ENCODE measurements at places on chromosomes 3 and 15.

DNA sequence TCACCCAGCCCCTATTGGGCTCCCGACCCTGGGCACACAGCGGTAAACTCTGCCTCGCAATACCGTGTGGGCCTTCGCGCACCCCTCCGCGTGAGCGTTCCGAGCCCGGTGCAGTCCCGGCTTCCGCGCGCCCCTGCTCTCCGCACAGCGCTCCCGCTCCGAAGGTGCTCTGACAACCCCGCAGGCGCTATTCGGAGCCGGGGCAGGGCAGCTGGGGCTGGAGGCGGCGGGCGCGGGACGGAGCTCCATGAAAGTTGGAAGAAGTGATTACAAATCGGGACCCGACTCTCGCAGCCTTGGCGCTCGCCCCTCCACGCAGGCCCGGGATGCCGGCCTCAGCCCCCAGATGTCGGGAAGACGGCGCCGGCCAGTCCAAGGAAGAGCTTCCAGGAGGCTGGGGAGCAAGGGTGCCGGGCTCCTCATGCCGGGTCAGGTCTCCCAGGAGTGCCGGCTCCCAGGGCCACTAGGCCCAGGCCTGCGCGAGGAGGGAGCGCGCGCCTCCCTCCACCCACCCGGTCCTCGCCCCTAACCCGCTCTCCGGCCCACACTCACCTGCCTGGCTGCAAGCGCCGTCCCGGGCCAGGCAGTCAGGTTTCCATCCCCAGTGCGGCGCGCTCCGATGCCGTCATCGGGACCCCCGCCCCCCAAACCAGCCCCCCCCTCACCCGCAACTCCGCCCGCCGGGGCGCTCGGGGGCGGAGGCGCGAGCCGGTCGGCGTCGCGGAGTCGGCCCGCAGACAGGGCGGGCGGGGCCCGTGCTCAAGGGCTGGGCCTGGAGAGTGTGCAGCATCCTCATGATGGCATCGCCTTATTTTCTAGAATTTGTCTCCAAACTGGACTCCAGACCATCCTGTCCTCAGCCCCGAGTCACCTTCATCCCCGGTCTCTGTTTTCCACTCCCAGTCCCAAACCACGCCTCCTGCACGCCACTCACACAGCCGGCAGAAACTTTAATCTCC lies at the start of gene KIF7:
Gene KIF7 (minus strand): TSS at position 621 of the 959 bp plus-strand sequence. CDS start 2,537 bp downstream, outside the sequence.
- DNase-seq: no peak

GRCh38 chr3:31565288-31565687 lies 32.6 kb downstream of the STT3B start:
- no peak for DNase-seq

DNA sequence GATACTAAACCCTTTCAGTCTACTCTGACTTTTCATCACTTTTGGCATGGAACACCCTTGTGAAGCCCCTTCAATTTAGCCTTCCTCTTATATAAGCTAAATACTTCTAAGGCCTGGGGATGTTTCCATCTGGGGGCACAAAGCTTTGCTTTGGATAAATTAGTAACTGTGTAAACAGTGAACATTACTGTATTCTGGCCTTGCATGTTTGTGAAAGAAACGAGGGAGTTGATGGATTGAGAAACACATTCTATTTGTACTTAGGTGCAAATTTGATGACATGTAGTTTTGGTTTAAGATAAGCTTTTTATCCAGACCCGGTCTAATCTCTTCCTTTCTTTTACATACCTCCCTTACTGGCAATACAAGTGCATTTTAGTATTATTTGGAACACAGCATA lies 19.7 kb downstream of the PSMD6 start:
- DNase-seq: no peak

DNA sequence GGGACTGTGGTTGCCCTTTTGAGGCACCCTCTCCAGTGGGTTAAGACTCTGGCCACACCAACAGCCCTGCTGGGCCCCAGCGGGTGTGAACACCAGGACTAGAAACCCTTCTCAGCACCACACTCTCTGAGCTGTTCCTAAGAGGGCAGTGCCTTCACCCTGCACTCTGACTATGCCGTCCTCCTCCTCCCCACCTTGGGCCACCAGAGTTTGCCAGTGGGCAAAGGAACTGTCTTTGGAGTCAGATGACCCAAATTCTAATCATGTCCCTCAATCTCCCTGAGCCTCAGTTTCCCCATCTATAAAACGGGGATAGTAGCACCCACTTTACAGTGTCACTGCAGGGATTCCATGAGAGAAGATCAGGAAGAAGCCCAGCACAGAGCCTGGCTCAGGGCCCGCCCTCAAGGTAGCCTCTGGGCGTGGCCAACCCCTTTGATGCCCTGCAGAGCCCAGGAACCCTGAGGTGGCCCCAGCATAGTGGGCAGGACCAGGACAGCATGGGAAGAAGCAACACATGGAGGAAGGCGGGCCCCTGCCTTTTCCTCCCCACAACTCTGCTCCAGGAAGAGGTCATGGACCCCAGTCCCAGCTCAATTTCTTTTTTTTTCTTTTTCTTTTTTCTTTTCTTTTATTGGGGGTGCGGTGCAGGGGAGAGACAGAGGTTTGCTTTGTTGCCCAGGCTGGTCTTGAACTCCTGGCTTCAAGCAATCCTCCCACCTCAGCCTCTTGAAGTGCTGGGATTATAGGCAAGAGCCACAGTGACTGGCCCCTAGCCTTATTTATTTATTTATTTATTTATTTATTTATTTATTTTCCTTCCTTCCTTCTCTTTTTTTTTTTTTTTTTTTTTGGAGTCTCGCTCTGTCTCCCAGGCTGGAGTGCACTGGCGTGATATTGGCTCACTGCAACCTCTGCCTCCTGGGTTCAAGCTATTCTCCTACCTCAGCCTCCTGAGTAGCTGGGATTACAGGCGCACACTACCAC lies 115.7 kb upstream of the LINGO1 start:
- DNase-seq: no peak

DNA sequence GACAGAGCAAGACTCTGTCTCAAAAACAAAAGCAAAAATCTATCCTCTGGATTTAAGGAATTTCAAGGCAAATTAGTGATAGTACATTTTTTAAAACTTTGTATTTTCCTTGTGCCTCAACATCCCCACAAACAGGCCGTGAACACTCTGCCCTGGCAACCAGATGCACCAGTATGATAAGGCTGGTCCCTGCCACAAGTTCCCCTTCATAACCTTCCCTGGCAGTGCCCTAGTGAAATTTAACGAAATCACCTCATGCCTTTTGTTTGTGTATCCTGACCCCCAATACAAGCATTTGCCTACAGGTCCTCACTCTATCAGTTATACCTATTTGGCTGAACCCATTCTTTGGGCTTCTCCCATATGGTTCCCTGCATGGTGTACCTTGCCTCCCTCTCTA lies 107.4 kb upstream of the FLNB start:
- DNase-seq: no peak

GRCh38 chr3:134477938-134478337 lies 7.8 kb downstream of the ANAPC13 start:
- DNase-seq: no peak

GRCh38 chr15:38041576-38041975 lies 107.1 kb downstream of the TMCO5A start:
- DNase-seq: no peak

DNA sequence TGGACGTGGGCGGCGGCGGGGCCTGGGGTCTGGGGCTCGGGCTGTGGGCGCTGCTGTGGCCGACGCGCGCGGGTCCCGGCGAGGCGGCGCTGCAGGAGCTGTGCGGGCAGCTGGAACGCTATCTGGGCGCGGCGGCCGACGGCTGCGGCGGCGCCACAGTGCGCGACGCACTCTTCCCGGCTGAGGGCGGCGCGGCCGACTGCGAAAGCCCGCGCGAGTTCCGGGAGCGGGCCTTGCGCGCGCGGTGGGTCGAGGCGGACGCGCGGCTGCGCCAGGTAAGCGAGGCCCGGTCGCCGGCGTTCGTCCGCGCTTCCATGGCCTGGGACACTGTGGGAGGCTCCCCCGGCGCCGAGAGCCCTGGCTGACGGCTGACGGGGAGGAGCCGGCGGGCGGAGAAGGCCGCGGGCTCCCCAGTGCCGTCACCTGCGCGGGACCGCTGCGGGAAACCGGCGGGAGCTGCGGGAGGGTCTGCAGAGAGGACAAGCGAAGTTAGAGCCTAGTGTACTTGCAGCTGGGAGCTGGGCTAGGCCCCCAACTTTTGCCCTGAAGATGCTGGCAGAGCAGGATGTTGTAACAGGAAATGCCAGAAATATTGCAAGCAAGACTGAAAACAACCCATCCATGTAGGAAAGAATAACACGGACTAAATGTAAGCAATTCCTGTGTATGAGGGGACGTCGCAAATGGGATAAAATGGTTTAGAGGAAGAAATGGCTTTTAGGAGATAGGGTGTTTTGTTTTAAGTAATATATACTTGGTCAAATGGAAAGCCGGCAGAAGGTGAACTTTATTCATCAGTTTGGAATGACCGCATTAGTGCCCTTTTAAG lies 847 bp downstream of the WHAMM start:
- no peak for DNase-seq

DNA sequence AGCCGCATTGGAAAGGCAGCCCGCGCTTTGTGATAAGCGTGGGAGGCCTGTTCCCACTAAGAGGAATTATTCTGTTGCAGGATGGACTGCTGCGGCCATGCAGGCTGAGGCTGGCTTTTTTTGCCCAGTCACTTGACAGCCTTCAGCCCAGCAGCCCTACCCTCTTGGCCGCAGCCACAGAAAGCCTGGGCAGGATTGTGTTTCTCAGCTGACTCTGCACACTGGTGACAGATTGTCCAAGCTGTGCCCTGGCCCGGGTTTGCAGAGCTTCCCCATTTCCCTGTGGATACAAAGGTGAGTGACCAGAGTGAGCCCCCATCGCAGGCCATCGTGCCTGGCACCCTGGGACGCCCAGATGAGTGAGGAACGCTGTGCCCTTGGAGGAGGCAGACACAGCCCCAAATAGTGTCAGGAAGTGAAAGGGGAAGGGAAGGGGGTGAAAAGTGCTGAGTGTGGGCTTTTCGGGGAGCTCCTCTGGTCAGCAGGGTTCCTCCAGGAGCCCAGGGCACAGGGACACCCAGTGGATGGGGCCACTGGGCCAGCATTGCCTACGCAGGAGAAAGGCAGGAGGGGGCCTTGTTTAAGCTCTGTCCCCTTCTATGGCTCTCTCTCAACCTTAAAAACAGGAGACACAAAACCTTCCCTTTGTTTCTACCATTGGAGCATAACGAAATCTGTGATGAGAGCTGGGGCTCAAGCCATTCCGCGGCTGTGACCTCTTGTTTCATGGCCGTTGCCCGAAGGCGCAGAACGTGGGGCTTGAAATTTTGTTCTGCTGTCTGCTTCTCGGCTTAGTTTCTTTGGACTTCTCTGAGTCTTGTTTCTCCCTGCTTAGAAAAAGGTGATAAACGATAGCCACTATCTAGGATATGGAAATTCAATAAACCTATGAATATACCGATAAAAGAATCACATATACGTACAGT lies 91.5 kb upstream of the MEF2A start:
- no peak for DNase-seq

DNA sequence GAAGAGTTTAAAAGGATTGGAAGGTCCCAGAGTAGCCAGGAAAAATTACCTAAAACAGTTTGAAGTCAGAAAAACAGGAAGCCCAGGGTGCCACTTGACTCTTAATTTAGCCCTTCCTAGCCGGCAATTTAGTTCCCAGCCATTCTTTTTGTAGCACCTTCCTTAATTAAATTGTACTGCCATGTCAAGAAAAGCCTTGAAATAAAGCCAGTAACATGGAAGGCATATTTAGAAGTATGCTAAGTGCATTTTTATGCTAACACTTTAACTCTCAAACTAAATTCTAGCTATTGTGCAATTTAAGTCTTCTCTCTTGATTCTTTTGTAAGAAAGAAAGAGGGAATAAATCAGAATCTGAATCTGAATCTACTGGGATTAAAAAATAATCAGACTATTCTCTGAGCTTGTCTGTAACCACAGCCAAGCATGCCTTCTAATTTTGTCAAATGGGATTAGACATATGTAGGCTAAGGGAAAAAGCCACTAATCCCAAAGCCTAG lies 43.2 kb downstream of the MAP3K13 start:
- no peak for DNase-seq

GRCh38 chr15:74549816-74550215 lies 8.8 kb downstream of the ARID3B start:
- no peak for DNase-seq

GRCh38 chr3:43455233-43455632 lies 166.6 kb downstream of the ANO10 start:
- no peak for DNase-seq

DNA sequence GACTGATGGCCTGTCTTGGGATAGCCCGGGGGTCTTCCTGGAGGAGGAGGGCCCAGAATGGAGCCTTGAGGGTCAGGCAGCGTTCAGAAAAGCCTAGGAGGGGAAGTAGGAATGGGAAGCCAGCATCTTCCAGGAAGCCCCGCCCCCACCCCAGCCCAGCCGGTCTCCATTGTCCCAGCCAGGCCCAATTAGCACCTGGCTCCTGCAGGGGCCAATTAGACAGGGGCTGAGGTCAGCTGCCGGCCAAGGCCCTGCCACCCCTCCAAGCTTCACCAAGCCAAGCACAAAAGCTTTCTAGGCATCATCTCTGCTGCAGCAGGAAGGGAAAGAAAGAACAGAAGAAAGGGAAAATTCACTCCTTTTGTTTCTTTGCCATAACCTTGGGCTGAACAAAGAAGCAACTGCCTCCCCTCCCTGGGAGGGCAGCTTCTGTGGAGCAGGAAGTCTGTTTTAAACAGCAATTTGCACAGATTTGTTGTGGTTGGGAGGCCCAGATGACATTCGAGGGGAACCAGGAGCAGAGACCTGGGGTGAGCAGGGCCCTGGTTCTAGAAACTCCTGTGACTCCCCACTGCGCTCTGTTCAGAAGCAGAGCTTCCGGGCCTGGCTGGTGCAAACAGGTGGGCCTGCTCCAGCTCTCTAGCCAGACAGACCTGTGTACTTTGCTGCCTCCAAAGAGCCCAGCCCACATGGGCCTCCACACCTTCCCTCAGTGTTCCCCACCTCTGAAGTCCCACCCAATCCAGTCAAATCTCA lies 47.7 kb downstream of the CYP11A1 start:
- no peak for DNase-seq

GRCh38 chr3:115517457-115518050 lies 105.8 kb upstream of the GAP43 start:
- DNase-seq: no peak

- no peak for DNase-seq
These were observed 6.4 kb upstream of the CPLX3 start for GRCh38 chr15:74820056-74820455.

Measured in nucleus accumbens (tissue), 56 donors.